ENCODE measurements at places on chromosomes 6 and 20. TPM values are rescaled to one million over a fixed set of nuclear protein-coding genes. Genes with fewer than 3 reads are reported as not detected.

- DNase-seq: peak; percentile 78
Measured at GRCh38 chr20:32806356-32806755, 13.4 kb upstream of the MAPRE1 start.

NCOA5 gene
- total RNA-seq: 17.8 TPM

GRCh38 chr6:139443231-139444112, 69.0 kb upstream of the CITED2 start:
- DNase-seq: no peak

RBM24 gene
- total RNA-seq: 0.49 TPM

- DNase-seq: no peak
Measured at GRCh38 chr20:53944796-53945195, 125.6 kb downstream of the BCAS1 start.

COL9A3 gene
- total RNA-seq: 0.67 TPM

GRCh38 chr6:157966589-157966977, 15.1 kb upstream of the SYNJ2 start:
- no peak for DNase-seq

- DNase-seq: no peak
Measured at GRCh38 chr6:43011207-43011606, 2.5 kb downstream of the MEA1 start.

DNA sequence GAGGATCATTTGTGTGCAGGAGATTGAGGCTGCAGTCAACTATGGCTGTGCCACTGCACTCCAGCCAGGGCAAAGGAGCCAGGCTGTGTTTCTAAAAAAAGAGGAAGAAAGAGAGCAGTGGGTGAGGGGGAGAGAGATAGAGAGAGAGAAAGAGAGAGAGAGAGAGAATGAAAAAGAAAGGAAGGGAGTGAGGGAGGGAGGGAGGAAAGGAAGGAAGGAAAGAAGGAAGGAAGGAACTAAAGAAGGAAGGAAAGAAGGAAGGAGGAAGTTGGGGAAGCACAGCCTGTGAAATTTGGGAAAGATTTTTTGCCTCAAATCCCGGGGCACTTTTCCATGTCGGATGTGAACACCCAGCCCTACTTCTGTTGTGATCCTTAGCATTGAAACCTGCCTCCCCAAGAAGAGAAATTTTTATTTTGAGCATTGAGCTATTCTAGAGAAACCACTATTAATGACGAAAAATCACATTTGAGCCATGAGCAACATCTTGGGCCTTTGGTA, 57.8 kb downstream of the FOXA2 start:
- DNase-seq: no peak

- DNase-seq: peak; percentile 66
Measured at GRCh38 chr20:62370115-62370806, 3.1 kb upstream of the LAMA5 start.

C6orf120 gene
- total RNA-seq: 26.0 TPM

- peak; percentile 94 for DNase-seq
Measured at GRCh38 chr6:156699017-156699421, 78.2 kb upstream of the ARID1B start.

TBXT gene
- total RNA-seq: not detected

GRCh38 chr6:1384549-1385128, 4.7 kb upstream of the FOXF2 start:
- no peak for DNase-seq

OR2J1 gene
- not detected for total RNA-seq

DNA sequence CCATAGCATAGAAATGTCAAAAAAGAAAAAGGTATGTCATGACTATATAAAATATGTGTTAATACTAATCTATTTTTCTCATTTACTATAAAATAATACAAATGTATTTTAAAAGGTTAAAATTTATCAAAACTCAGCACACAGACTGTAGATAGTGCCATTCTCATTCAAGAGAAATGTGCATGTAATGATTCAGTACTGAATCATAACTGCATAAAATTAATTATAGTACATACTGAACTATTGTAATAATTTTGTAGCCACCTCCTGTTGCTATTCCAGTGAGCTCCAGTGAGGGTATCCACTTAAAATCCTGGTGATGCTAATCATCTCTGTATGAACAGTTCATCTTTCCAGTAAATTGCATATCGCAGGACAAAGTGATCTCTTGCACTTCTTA, 82.8 kb downstream of the HMGCLL1 start:
- peak; percentile 3 for DNase-seq

GRCh38 chr6:170165085-170165470, 125.8 kb downstream of the DLL1 start:
- no peak for DNase-seq

DNA sequence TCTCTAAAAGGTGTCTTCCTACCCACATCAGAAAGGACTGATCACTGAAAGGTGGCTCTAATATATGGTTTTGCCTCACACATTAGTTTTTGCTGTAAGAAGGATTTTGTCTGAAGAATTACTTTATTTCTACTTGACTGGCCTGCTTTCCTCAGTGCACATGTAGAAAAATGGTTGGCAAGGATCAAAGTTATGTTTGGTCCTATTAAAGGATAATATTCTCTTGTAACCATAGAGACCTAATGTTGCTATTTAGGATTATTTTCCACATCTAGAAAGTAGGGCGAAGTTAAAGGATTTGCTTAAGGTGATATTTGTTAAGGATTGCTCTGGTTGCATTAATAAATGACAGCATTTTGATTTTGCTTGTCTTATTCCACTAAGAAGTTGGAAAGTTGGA, 40.7 kb downstream of the PHACTR2 start:
- DNase-seq: no peak

CBLN4 gene
- not detected for total RNA-seq

- peak; percentile 64 for DNase-seq
Measured at GRCh38 chr20:2151858-2152281, 50.2 kb downstream of the STK35 start.

GRCh38 chr6:138815797-138816528, 20.1 kb downstream of the ECT2L start:
- peak; percentile 68 for DNase-seq

PRSS16 gene
- total RNA-seq: 4.8 TPM

Measured in mammary epithelial cell (primary cell).